NCI-H1105 (cell line): ENCODE measurements at places on chromosomes 2 and 18.

DNA sequence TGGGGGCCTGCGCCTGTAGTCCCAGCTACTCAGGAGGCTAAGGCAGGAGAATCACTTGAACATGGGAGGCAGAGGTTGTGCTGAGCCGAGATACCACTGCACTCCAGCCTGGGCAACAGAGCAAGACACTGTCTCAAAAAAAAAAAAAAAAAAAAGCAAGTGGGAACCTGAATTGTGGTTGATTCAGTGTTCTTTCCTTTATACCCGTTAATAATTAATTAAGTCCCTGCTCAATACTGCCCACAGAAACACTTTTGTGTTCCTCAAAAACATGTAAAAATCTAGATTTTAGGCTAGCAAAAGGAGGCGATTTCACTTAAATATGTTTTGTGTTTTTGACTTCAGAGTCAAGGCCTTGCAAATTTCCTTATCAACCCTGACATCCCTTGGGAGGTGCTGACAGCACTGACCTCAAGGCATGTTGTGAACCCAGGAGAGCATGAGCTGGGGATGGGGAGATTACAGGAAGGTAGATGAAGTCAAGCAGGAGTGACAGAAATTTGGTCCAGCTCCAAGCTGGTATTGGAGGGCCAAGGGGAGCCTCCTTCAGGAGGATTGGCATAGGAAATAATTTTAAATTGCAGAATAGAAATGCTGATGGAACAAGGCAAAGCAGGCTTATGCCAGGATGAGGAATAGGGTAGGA, 89.0 kb upstream of the PNPT1 start:
- no peak for DNase-seq

- DNase-seq = no peak
Measured at GRCh38 chr2:197426723-197427603, 7.9 kb downstream of the SF3B1 start.

DNA sequence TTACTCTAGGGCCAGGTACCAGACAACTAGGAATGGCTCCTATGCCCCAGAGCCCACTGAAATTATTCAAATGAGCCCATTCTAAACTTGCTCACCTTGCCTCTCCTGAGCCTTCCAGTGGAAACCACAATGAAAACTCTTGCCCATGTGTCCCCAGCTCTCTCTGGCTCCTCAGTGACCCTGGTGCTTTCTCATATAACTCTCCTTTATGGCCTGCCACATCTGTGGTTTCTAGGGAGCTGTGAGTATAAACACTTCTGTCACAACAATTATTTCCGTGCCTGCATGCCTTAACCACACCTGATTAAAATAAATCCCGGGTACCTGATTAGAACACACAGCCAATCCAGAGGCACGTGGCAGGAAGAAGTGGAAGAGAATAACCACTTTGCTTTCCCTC, 333.0 kb upstream of the SPRED2 start:
- DNase-seq = no peak

DNA sequence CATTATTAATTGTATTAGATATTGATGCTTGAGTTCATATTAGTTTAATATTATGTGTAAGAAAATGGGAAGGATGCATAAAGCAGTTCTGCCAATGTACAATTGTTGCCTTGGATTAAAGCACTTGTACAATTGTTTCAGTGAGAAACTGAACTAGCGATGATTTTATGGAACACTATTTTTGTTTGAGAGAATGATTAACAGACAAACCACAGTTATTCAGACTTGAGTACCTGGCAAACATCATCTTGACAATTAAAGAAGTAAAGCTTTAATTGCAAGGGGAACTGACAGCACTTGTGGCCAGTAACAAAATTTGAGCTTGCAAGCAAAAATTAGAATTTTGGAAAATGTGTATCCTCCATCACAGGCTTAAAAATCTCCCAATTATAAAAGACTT, 214.3 kb downstream of the RIT2 start:
- no peak for DNase-seq

DNA sequence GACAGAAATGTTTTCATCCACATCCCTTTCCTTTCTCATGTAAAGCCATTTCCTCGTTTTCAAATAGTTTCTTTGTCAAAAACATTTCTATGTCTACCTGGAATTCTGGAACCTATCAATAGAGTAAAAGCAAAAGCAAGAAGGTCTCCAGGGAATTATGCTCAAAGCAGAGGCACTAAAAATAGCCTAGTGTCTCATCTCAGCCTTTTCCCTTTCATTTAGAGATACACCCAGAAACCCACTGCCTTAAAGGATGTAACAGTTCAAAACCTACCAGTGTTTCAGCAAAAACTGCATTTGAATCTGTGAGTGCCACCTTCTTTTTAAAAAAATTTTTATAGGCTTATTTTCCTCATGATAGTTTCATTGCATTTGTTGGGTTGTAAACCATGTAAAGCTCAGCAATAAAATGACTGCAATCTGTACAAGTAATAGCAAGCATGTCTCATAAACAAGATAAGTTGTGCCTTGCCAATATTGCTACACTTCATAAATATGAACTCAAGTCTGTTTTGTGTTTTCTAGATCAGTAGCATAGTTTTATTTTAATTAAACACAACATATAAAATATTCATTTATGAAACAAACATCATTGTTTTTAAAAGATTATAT, 927.3 kb upstream of the ACVR2A start:
- no peak for DNase-seq

- no peak for DNase-seq
Measured at GRCh38 chr18:14974576-14974975, 226.6 kb downstream of the ANKRD30B start.

DNA sequence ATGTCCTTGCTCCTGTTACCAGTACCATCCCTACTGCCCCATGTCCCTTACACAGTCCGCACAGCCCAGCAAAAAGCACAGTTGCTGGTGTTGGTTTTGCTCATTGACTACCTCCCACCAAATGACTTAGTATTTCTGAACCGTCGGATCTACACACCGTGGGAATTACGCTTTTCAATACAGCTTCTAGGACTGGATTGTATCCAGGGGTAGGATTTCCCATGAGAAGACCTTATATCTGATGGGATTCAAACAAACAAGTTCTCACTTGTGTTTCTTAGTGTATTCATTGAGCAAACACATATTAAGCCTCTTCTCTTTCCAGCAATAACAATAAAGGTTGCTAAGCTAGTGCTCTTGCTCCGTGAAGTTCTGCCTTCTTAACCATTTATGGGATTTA, 25.8 kb downstream of the TRAPPC12 start:
- DNase-seq = no peak
